GM04503 (cell line): ENCODE measurements at places on chromosomes 2 and 18.

GRCh38 chr2:120425014-120425413 is 79.1 kb downstream of the INHBB start:
- DNase-seq = no peak

GRCh38 chr18:57141208-57142129 is 5.4 kb upstream of the BOD1L2 start:
- DNase-seq = no peak

DNA sequence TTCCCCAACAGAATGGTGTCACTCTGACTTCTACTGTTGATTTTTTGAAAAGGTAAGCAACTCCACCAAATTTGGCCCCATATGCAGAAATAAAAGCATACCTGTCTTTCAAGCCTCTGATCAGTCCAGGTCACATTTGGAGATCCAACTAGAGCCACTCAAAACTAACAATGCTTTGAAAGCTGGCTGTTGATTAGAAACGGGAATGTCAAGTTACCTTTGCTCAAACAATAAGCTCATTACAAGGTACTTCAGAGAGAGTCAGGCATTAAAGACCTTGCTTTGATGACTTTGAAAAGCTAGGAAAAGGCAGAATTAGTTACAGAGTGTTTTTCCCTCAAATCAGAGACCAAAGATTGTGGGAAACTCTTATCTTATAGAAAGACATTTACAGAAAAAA is 4.8 kb upstream of the IHH start:
- DNase-seq = no peak

GRCh38 chr18:22831441-22831904 is 101.7 kb upstream of the RBBP8 start:
- no peak for DNase-seq

- no peak for DNase-seq
These were observed 47.2 kb upstream of the XPO1 start for GRCh38 chr2:61585383-61585782.

- peak; percentile 54 for DNase-seq
These were observed 336.2 kb downstream of the ZEB2 start for GRCh38 chr2:144183727-144184126.

DNA sequence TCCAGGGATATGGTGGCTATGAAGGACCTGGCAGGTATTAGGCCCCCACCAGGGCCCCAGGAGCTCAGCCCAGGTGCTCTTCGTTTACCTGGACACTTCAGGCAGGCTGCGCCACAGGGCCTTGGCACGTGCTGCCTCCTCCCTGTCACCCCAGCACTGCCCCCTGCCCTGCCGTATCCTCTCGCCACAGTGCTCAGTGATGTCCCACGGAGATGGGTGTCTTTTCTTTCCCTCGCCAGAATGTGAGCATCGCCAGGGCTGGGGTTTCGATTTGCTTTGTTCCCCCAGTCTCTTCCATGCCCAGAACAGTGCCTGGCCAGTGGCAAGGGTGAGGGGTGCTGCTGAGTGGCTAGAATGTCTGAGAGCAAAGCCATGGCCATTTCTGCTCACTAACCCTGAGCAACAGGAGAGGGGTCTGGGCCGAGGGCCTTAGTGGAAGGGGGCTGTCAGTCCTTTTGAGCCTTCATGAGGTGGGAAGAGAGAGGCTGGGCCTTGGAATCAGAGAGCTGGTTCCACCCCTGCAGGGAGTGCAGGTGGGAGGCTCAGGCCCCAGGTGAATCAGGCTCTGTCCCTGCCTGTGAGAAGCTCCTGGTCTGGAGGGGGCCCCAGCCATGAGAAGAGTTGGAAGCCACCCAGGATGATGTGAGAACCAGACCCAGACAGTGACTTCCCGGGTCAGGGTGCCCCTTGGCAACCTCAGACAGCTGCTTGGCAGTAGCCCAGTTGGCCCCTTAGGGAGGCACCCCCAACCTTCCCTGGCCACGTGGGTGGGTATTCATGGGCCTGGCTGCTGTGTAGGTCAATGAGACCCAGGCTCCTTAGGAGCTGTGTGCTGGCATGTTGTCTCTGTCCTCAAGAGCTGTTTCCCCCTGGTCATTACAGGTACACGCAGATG is 129.9 kb upstream of the HS6ST1 start:
- no peak for DNase-seq

- no peak for DNase-seq
These were observed 38.8 kb downstream of the MFSD6 start for GRCh38 chr2:190446750-190447516.

- DNase-seq = no peak
These were observed 184.8 kb upstream of the RAB12 start for GRCh38 chr18:8424481-8424880.

DNA sequence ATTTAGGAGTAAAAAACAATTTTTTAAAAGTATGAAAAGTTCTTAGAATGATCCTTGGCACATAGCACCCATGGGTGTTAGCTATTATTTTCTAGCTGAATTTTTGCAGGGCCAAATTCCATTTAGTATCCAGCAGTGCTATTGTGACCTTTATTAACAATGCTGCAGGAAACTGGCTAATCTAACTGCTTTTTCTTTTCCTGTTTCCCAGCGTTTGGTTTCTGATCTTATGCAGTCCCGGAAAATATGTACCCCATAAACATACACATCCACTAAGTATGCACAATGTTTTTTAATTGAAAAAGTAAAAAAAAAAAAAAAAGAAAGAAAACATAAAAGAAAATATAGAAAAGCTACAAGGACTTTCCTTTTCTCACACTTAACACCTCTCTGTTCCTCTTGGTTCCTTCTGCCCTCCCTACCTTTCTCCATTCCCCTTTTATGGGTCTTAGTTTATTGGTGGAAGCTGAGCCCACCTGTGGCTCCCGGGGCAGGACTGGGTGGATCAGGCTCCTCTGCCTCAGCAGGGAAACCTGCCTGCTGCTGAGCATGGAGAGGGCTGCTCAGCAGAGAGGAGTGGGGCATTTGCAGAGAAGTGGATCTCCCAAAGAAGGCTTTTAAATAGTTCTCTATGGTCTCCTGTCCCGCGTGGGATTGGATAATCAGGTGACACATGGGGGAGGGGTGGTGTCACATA is 9.3 kb upstream of the SLC16A14 start:
- no peak for DNase-seq

DNA sequence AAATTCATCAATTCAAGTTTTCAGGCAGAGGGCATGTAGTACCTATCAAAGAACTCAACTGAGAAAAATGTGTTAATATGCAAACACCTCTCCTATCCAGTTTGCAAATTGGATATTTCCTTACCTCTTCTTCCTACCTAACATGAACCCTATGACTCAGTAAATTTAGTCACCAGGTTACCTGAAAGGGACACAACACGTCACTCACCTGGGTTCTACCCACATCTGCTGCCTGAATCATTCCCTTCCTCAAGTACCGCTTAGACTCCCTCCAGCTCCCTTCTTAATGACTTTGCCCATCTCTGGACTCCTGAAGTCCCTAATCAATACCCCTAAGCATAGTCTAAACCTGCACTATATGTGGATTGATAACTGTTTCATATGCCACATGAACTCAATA is 10.4 kb downstream of the ANKRD44 start:
- no peak for DNase-seq

- no peak for DNase-seq
These were observed 77.3 kb upstream of the FZD7 start for GRCh38 chr2:201956361-201956760.

DNA sequence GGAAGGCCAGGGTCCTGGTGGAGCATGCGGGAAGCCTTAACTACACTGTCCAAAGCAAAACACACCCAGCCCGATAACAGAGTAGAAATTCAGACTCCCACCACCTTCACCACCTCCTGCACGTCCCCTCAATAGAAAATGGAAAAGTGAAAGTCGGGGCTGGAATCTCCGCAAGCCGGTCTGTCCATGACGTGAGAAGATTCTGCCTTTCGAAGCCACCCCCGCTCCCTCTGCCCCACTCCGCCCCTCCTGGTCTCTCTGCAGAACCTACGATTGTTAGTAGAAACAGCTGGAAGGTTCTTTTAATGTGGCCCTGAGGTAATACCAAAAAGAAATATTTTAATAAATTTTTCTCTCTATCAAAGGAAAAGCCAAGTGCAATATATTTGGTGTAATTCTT is 116.4 kb downstream of the GBX2 start:
- DNase-seq = no peak

- DNase-seq = peak; percentile 65
These were observed 60.6 kb downstream of the PTPN4 start for GRCh38 chr2:119820275-119820674.

DNA sequence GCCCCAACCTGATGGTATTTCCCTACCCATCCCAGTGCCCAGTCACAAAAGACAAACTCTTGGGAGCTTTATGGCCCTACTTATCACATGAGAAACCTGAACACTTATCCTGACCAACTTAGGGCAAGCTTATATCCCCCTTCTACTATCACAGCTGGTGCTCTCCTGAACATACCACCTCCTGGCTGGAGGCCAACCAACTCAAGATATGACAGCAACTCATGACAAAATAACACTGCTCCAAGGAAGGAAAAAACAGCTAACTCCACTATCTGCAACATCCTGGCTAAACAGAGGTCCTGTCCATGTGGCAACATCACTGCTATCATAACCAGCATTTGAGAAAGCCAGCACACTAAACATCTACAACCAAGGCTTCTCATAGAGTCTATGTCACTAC is 20.9 kb upstream of the CLASP1 start:
- no peak for DNase-seq

GRCh38 chr2:70226781-70227180 is 21.6 kb downstream of the TIA1 start:
- DNase-seq = no peak

GRCh38 chr18:79102886-79103285 is 33.7 kb downstream of the ATP9B start:
- DNase-seq = no peak

- no peak for DNase-seq
These were observed 72.9 kb downstream of the PTRHD1 start for GRCh38 chr2:24720310-24720709.

- no peak for DNase-seq
These were observed 4.9 kb downstream of the DCC start for GRCh38 chr18:52344881-52345280.

DNA sequence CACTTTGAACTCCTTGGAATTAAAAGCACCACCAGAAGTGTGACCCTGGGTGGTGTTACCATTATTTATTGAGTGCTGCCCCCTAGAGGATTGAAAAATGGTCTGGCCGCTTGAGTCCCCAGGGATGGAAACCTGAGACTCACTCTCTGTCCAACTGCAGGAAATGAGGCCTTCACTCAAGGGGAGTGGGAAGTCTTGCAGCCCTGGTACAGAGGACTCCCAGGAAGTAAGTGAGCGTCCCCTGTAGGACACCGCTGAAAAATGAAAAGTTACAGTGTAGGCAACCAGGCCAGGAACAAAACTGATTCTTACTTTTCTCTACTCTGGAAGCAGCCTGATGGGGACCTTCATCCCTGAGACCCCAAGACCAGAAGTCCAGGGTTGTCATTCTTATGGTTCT is 2.2 kb upstream of the NRP2 start:
- DNase-seq = no peak

GRCh38 chr18:75168619-75169018 is 40.3 kb downstream of the PTGR3 start:
- no peak for DNase-seq

DNA sequence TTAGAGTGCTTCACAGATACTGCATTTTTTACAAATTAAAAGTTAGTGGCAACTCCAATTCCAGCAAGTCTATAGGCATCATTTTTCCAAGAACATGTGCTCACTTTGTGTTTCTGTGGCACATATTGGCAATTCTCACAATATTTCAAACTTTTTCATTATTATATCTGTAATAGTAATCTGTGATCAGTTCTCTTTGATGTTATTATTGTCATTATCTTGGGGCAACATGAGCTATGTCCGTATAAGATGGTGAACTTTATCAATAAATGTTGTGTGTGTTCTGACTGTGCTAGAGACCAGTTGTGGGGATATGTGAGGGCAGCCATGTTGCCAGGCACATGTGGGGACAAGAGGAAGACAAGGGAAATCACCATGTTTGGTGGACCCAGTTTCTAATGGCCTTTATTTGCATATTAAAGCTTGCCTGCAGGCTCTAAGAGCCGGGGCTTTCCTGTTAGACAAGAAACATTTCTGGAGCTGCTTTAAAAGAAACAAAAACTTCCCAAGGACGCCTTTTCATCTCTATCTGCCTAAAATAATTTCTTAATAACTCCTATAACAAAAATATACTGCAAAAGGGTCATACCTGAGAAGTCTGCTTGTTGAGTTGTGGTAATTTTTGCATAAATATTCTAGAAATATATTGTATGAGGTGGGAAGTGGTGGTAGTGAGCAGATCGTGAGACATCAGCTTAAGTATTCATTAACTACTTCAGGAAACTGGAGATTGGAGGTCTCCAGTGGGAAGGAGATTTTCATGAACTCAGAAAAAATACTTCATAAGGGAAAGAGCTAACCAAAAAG is 37.2 kb downstream of the KYNU start:
- DNase-seq = no peak

GRCh38 chr2:160730296-160730995 is 236.8 kb upstream of the RBMS1 start:
- DNase-seq = no peak

GRCh38 chr18:59659508-59660170 is 37.6 kb downstream of the CCBE1 start:
- DNase-seq = no peak

DNA sequence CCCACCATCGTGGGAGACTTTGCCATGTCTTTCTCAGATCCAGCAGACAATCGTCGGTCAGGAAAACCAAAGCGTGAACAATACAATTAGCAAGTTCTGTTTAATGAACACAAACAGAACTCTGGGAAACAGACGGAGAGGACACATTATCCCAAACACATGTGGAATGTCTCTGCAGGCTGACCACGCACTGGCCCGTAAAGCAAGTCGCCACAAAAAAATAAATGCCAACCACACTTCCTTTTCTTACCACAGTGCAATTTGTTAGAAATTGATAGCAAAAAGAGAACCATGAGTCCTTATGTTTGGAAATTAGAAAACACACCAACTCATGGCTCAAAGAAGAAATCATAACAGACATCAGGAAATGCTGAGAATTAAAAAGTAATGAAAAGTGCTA is 210.9 kb downstream of the TWIST2 start:
- no peak for DNase-seq

GRCh38 chr18:78213361-78213994 is 766.1 kb upstream of the SALL3 start:
- no peak for DNase-seq

- no peak for DNase-seq
These were observed 19.0 kb upstream of the FAM178B start for GRCh38 chr2:97005353-97005752.

GRCh38 chr2:182066400-182067087 is 80.9 kb downstream of the PPP1R1C start:
- DNase-seq = peak; percentile 78
